Breast epithelium (tissue), 4 donors: ENCODE measurements at places on chromosomes 1 and 21. TPM values are rescaled to one million over a fixed set of nuclear protein-coding genes. Genes with fewer than 3 reads are reported as not detected.

DNA sequence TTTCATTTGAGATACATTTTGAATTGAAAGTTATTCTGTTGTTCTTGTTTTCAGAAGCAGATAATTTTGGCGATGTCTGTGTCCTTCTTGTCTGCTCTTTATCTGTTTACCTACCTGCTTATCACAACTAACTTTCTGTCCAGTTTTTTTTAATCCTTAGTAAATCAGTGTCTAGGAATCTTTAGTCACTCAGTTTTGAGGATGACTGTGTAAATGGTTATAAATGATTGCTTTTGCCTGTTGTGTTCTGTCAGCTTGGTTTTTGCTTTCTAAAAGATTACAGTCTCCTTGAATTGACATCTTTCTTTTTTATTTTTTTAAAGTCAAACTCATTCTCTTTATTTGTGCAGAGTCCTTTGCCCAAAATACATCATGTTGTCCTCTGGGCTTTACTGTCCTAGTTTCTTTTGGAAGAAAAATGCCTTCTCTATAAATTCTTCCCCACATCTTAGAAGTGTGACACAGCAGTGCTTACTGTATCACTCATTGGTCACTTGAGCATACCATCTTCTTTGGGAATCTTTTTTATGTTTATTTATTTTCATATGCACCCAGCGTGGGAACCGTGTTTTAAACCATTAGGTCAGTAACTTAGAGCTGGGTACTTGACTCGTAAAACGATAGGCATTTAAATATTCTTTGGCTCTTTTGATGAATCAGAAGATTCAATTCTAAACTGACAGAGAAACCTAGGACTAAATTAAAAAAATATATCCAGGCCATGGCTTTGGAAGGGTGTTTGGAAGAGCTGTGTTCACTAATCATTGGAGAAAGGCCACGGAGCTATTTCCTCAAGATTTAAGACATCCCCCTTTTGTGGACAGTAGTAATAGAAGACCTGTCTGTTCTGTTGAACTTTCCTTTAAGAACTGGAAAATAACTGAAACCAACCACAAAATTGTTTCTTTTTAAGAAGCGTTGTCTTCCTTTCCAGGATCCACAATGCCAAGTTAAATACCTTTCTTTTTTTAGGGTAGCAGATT, 20.9 kb downstream of the LAMC1 start:
- H3K27ac ChIP-seq, result peak overlapping the region; percentile 8
- no peaks in the 10 kb centered on the region for H3K36me3 ChIP-seq

- H3K27ac ChIP-seq, result no peak overlapping the region
- no peaks in the 10 kb centered on the region for H3K4me1 ChIP-seq
- no peak for DNase-seq
- no peak overlapping the region for H3K4me3 ChIP-seq
- no peaks in the 10 kb centered on the region for H3K36me3 ChIP-seq
Observed at GRCh38 chr1:243526180-243526579, 270.3 kb downstream of the SDCCAG8 start.

DNA sequence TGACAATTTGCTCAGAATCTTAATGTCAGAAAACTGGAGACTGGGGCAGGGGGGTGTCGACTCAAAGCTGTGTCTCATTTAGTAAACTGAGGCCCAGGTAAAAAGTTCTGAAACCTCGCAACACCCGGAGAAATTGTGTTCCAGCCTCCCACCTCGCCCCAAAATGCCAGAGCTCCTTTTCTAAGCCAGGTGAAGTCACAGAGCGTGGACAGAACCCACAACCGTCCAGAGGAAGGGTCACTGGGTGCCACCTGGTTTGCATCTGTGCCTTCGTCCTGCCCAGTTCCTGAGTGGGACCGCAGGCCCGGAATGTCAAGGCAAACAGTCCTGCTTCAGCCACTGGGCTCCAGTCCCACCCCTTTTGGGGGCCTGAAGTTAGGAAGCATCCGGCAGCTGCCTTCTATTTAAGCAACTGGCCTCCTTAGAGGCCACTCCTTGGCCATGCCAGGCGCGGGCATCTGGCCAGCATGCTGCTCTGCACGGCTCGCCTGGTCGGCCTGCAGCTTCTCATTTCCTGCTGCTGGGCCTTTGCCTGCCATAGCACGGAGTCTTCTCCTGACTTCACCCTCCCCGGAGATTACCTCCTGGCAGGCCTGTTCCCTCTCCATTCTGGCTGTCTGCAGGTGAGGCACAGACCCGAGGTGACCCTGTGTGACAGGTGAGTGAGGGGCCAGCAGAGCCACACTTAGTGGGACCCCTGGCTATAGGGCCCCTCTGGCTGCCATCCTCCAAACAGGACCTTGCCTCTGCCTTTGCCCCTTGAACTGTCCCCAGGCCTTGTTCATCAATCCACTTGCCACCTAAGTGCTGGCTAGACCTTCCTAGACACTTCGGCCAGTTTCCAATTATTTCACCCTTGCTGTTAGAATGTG, at the start of gene TAS1R1:
Gene TAS1R1, plus strand, starts transcription at position 401 of the 872 bp plus-strand sequence. Its CDS starts 67 bp downstream, at position 468.
- no peaks in the 10 kb centered on the region for H3K27me3 ChIP-seq
- peak within 1 kb of the TSS; percentile 85 for H3K27ac ChIP-seq
- H3K36me3 ChIP-seq, result no peaks in the 10 kb centered on the region
- no peak for DNase-seq
- peaks cover 8% of the 10 kb centered on the region for H3K4me1 ChIP-seq
- H3K4me3 ChIP-seq, result peak within 1 kb of the TSS; percentile 97

DNA sequence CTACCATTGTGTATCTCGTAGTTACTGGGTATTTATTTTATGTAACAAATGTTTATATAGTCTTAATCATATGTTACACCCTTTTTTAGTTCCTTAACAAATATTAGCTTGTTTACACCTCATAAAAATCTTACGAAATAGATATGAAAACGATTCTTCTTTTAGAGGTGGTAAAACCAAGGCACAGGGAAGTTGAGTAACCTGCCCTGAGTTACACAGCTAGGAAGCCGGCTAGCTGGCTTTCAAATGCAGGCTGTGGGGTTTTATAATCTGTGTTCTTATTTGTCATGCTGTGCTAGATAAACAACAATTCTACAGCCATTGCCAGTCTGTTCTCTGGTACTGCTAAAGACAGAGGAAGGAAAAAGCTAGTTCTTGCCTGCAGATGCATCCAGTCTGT, 109.6 kb downstream of the NOS1AP start:
- H3K4me3 ChIP-seq, result no peak overlapping the region
- H3K4me1 ChIP-seq, result no peaks in the 10 kb centered on the region
- no peaks in the 10 kb centered on the region for H3K36me3 ChIP-seq
- no peaks in the 10 kb centered on the region for H3K27me3 ChIP-seq
- DNase-seq, result no peak

DNA sequence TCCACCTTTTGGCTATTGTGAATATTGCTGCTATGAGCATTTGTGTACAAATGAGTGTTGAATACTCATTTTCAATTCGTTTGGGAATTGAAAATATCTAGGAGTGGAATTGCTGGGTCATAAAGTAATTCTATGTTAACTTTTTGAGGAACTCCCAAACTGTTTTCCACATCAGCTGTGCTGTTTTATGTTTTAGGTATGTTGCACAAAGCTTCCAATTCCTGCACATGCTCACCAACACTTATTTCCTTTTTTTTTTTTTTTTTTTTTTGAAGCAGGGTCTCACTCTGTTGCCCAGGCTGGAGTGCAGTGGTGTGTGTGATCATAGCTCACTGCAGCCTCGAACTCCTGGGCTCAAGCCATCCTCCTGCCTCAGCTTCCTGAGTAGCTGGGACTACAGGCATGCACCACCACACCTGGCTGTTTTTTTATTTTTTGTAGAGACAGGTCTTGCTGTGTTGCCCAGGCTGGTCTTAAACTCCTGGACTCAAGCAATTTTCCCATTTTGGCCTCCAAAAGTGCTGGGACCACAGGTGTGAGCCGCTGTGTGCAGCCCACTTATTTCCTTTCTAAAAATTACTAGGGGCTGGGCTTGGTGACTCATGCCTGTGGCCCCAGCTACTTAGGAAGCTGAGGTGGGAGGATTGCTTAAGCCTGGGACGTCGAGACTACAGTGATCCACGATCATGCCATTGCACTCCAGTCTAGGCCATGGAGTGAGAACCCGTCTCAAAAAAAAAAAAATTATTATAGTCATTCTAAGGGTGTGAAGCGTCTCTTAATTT, 33.4 kb downstream of the TMCC2 start:
- no peak overlapping the region for H3K27ac ChIP-seq
- no peaks in the 10 kb centered on the region for H3K4me1 ChIP-seq
- no peak overlapping the region for H3K4me3 ChIP-seq
- no peaks in the 10 kb centered on the region for H3K27me3 ChIP-seq
- H3K36me3 ChIP-seq, result no peaks in the 10 kb centered on the region
- no peak for DNase-seq

- no peak overlapping the region for H3K27ac ChIP-seq
- H3K36me3 ChIP-seq, result no peaks in the 10 kb centered on the region
- H3K4me3 ChIP-seq, result no peak overlapping the region
Observed at GRCh38 chr1:221841983-221842335, 100.1 kb upstream of the DUSP10 start.

DNA sequence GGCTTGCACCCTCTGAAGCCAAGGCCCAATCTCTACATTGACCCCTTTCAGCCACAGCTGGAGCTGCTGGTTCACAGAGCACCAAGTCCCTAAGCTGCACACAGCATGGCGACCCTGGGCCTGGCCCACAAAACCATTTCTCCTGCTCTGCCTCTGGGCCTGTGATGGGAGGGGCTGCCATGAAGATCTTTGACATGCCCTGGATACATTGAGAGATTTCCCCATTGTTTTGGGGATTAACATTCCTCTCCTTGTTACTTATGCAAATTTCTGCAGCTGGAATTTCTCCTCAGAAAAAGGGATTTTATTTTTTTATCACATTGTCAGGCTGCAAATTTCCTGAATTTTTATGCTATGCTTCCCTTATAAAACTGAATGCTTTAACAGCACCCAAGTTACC, 235.8 kb downstream of the COL11A1 start:
- no peak overlapping the region for H3K27ac ChIP-seq
- no peaks in the 10 kb centered on the region for H3K4me1 ChIP-seq
- no peaks in the 10 kb centered on the region for H3K36me3 ChIP-seq
- no peak for DNase-seq

DNA sequence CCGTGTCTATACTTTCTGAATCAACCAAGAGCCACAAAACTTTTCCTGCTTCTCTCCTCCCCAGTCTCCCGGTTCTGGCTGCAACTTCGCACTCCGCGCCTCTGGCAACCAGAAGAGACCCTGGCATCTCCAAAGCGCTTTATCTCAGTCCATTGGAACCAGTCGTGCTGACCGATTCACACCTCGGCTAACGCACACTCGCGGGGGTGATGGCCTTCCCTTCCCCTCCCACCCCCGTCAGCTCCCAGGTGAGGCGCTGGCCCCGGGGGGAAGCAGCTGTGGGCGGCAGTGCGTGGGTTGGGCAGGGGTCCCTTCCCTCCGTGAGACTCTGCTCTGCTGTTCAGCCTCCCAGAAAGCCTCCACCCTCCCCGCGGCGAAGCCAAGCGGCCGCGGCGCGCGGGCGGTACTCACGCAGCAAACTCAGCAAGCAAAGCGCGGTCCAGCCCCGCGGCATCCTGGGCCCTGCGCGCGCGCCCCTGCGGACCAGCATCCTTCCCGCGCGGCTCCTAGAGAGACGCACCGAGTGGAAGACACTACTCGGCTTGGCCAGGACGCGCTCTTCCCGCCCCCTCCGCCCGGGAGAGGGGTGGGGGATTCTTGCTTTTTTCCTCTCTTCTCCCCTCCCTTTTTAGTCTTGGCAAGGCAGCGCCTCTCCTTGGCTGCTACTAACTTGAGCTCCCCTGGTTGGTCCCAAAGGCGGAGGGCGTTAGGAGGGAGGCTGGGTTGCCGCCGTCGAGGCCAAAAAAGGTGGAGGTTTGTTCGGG, at the start of gene CD34:
Gene CD34, minus strand, starts transcription at position 535 of the 764 bp plus-strand sequence. Its CDS starts 45 bp downstream, at position 490.
- no peaks in the 10 kb centered on the region for H3K36me3 ChIP-seq
- DNase-seq, result no peak
- peaks cover 5% of the 10 kb centered on the region for H3K27me3 ChIP-seq
- H3K4me1 ChIP-seq, result no peaks in the 10 kb centered on the region
- peak within 1 kb of the TSS; percentile 92 for H3K27ac ChIP-seq
- H3K4me3 ChIP-seq, result peak within 1 kb of the TSS; percentile 53

- H3K4me3 ChIP-seq, result no peak overlapping the region
- no peak for DNase-seq
- H3K36me3 ChIP-seq, result no peaks in the 10 kb centered on the region
- H3K27ac ChIP-seq, result no peak overlapping the region
Observed at GRCh38 chr1:56397811-56398231, 181.5 kb downstream of the PLPP3 start.

DNA sequence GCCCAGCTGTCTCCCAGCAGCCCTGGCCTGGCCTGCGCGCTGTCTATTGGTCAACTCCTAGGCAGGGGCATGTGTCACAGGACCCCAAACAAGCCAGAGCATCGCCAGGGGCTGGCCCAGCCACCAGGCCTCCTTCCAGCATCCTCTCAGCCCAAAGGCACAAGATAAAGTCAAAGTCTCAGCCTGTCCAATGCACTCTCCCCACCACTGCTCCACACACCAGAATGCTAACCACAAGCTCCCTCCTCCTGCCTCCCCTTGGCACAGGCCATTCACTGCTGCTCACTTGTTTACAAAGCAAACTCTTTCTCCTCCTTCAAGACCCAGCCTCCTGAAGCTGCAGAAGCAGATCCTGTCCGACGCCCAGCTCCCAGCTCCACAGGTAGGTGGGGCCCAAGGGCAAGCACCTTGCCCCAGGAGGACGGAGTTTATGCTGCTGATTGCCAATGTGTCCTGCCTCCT, 133.4 kb downstream of the DMRTB1 start:
- no peak overlapping the region for H3K4me3 ChIP-seq
- no peaks in the 10 kb centered on the region for H3K27me3 ChIP-seq
- H3K27ac ChIP-seq, result peak overlapping the region; percentile 58
- no peaks in the 10 kb centered on the region for H3K36me3 ChIP-seq

GRCh38 chr1:115832651-115833050, 8.3 kb downstream of the NHLH2 start:
- H3K4me3 ChIP-seq, result no peak overlapping the region
- H3K27me3 ChIP-seq, result no peaks in the 10 kb centered on the region
- no peaks in the 10 kb centered on the region for H3K36me3 ChIP-seq
- no peaks in the 10 kb centered on the region for H3K4me1 ChIP-seq

GRCh38 chr21:24025101-24025500, 1582.2 kb downstream of the MRPL39 start:
- H3K27me3 ChIP-seq, result no peaks in the 10 kb centered on the region
- no peaks in the 10 kb centered on the region for H3K36me3 ChIP-seq
- H3K4me1 ChIP-seq, result no peaks in the 10 kb centered on the region
- H3K4me3 ChIP-seq, result no peak overlapping the region

GRCh38 chr1:154207262-154207661, 1.1 kb upstream of the CFAP141 start:
- no peaks in the 10 kb centered on the region for H3K4me1 ChIP-seq
- no peak for DNase-seq
- H3K36me3 ChIP-seq, result peaks cover 9% of the 10 kb centered on the region

DNA sequence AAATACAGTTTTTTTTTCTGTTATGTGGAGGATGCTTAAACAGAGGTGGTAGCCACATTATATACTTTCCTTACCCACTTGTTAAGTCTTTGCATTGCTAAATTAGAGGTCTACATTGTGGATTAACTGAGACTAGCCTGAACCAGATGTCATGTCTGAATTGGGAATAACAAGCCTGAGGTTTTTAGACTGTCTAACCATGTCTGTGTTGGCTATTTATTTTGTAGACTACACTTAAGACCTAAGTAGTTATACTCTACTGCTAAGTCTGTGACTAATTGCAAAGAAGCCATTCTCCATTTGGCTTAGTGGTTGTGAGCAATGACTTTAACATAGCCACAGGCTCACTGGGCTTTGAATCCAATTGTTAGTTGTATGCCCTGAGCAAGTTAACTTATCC, 45.4 kb downstream of the CDC14A start:
- no peaks in the 10 kb centered on the region for H3K4me1 ChIP-seq
- no peak for DNase-seq
- no peak overlapping the region for H3K27ac ChIP-seq
- H3K4me3 ChIP-seq, result no peak overlapping the region
- no peaks in the 10 kb centered on the region for H3K36me3 ChIP-seq
- no peaks in the 10 kb centered on the region for H3K27me3 ChIP-seq

IL23R gene
- total RNA-seq, result not detected

PTAFR gene
- 6.2 TPM for total RNA-seq

TMIGD3 gene
- total RNA-seq, result 14.6 TPM

A3GALT2 gene
- not detected for total RNA-seq

IER5 gene
- total RNA-seq, result 6.9 TPM

CRP gene
- total RNA-seq, result not detected

ACTN2 gene
- total RNA-seq, result not detected
